ENCODE measurements at places on chromosomes 6 and 20. TPM values are rescaled to one million over a fixed set of nuclear protein-coding genes. Genes with fewer than 3 reads are reported as not detected.

- H3K4me1 ChIP-seq = no peaks in the 10 kb centered on the region
- H3K27me3 ChIP-seq = no peaks in the 10 kb centered on the region
- H3K36me3 ChIP-seq = peaks cover 3% of the 10 kb centered on the region
- no peak for DNase-seq
Observed at GRCh38 chr6:148892247-148892646, 145.4 kb downstream of the UST start.

DNA sequence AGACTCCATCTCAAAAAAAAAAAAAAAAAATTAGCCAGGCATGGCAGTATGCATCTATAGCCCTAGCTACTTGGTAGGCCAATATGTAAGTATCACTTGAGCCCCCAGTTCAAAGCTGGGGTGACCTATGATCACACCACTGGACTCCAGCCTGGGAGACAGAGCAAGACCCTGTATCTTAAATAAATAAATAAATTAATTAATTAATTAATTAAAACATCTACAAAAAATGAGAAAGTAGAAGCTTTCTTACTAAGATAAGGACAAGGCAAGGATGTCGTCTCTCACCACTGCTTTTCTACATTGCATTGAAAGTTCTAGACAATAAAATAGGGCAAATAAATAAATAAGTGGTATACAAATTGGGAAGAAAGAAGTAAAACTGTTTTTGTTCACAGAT lies 134.3 kb upstream of the CARMIL1 start:
- peaks cover 34% of the 10 kb centered on the region for H3K4me1 ChIP-seq
- H3K36me3 ChIP-seq = peaks cover 45% of the 10 kb centered on the region
- no peak overlapping the region for H3K27ac ChIP-seq
- no peaks in the 10 kb centered on the region for H3K27me3 ChIP-seq
- no peak overlapping the region for H3K4me3 ChIP-seq

- no peak overlapping the region for H3K4me3 ChIP-seq
- peaks cover 2% of the 10 kb centered on the region for H3K27me3 ChIP-seq
- no peak overlapping the region for H3K27ac ChIP-seq
- peaks cover 11% of the 10 kb centered on the region for H3K4me1 ChIP-seq
- no peaks in the 10 kb centered on the region for H3K36me3 ChIP-seq
Observed at GRCh38 chr6:109325400-109325801, 56.9 kb downstream of the CD164 start.

- H3K27ac ChIP-seq = no peak overlapping the region
- no peaks in the 10 kb centered on the region for H3K27me3 ChIP-seq
- H3K4me3 ChIP-seq = no peak overlapping the region
- DNase-seq = no peak
- peaks cover 5% of the 10 kb centered on the region for H3K36me3 ChIP-seq
- H3K4me1 ChIP-seq = peaks cover 46% of the 10 kb centered on the region
Observed at GRCh38 chr6:150638765-150639164, 39.1 kb downstream of the PLEKHG1 start.

DNA sequence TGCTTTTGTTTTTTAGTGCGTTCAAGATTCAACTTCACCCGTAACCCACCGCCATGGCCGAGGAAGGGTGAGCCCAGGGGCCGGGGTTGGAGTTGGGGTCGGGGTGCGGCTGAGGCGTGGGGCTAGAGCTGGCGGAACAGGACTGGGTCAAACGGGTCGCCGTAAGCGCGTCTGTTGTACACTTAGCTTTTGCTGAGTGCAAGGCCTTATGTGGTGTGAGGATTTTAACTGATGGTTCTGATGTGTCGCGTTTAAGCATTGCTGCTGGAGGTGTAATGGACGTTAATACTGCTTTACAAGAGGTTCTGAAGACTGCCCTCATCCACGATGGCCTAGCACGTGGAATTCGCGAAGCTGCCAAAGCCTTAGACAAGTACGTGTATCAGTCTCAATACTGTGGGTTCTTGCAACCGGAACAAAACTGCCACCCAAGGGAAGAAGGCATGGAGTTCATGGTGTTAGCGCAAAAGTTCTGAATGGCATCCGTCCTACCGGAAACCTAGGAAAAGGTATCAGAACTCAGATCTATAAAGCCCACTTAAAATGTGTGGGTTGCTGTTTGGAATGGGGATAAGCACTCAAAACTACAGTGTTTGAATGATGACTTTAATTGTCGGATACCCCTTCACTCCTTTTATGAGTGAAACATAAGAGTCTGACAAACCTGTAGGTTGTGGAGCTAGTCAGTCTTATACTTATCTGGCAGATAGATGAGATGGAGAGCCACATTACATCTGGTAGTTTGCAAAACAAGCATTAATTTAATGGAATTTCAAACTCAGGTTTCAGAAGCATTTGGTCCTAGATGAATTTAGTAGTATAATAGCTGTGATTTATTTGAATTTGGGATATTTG lies 574 bp downstream of the RPS12 start:
- H3K4me1 ChIP-seq = peaks cover 45% of the 10 kb centered on the region
- peak overlapping the region; percentile 97 for H3K4me3 ChIP-seq
- H3K36me3 ChIP-seq = peaks cover 58% of the 10 kb centered on the region
- H3K27me3 ChIP-seq = peaks cover 4% of the 10 kb centered on the region

GRCh38 chr20:50565871-50566270 lies 55.7 kb downstream of the PTPN1 start:
- no peak overlapping the region for H3K4me3 ChIP-seq
- peaks cover 53% of the 10 kb centered on the region for H3K36me3 ChIP-seq
- H3K27me3 ChIP-seq = no peaks in the 10 kb centered on the region
- DNase-seq = no peak
- H3K4me1 ChIP-seq = peaks cover 69% of the 10 kb centered on the region

DNA sequence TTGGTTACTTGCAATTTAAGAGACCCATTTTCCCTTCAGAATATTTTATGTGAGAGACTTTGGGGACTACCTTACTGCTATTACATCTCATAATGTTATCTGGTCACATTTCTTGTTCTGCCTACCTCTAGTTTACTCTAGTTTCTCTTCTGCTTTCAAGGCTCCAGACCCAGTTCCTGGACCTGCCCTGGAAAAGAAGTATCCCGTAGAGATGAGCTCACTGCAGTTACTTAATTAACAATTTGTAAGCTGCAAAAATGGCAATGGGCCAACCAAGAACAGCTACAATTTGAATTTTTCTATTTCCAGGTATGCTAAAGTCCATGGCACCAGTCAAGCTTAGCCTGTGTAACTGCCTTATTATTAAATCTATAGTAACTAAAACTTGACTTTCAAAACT lies 25.0 kb downstream of the TAB2 start:
- peak overlapping the region; percentile 65 for H3K27ac ChIP-seq
- peaks cover 47% of the 10 kb centered on the region for H3K36me3 ChIP-seq
- no peaks in the 10 kb centered on the region for H3K27me3 ChIP-seq
- no peak for DNase-seq

DNA sequence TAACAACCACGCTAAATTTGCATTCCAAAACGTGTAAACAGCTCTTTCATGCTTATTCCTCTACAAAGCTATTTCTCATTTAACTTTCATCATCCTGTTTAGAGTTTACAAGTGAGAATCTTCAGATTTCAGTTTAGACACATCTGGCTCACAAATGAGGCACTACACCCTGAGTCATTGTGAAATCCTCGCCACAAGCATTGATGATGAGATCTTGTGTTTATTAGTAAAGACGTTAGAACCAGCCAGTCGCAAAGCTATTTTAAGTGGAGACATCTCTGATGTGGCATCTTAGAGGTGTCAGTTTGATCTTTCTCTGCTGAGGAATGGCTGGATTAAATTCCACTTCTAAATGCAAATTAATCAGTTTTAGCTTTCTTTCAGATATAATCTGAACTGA lies 8.3 kb upstream of the ISM1 start:
- H3K27ac ChIP-seq = no peak overlapping the region
- DNase-seq = no peak
- H3K27me3 ChIP-seq = peaks cover 56% of the 10 kb centered on the region
- no peaks in the 10 kb centered on the region for H3K36me3 ChIP-seq
- H3K4me1 ChIP-seq = peaks cover 5% of the 10 kb centered on the region
- H3K4me3 ChIP-seq = no peak overlapping the region

- no peaks in the 10 kb centered on the region for H3K4me1 ChIP-seq
- no peak overlapping the region for H3K27ac ChIP-seq
- peaks cover 9% of the 10 kb centered on the region for H3K27me3 ChIP-seq
Observed at GRCh38 chr6:170190046-170190445, 100.8 kb downstream of the DLL1 start.

- no peak overlapping the region for H3K27ac ChIP-seq
- H3K27me3 ChIP-seq = peaks cover 2% of the 10 kb centered on the region
- H3K4me3 ChIP-seq = no peak overlapping the region
- H3K4me1 ChIP-seq = no peaks in the 10 kb centered on the region
Observed at GRCh38 chr6:82436740-82437139, 73.1 kb downstream of the TPBG start.

GRCh38 chr6:169075211-169075914 lies 178.3 kb downstream of the THBS2 start:
- DNase-seq = no peak
- H3K36me3 ChIP-seq = no peaks in the 10 kb centered on the region
- no peaks in the 10 kb centered on the region for H3K4me1 ChIP-seq
- no peak overlapping the region for H3K27ac ChIP-seq

DNA sequence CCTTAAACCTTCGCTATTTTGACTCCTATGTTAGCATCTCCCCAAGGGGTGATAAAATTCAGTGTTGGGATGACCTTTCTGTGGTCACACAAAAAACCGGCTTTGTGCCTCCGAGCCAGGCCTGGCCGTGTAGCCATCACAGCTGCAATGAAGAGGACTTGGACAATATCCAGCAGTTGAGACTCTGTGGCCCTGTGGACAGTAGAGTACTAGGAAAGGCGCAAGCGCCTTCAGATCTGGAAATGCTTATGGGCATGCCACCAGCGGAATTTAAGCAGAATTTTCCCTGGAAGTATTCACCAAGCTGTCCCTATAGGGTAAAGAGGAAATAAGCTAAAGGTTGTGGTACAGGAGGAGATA lies 63.3 kb upstream of the SLC2A12 start:
- no peak overlapping the region for H3K27ac ChIP-seq
- H3K4me3 ChIP-seq = no peak overlapping the region
- no peaks in the 10 kb centered on the region for H3K36me3 ChIP-seq
- no peak for DNase-seq
- peaks cover 13% of the 10 kb centered on the region for H3K4me1 ChIP-seq

GRCh38 chr20:55790178-55790577 lies 215.1 kb downstream of the CBLN4 start:
- DNase-seq = no peak
- H3K27me3 ChIP-seq = no peaks in the 10 kb centered on the region
- H3K36me3 ChIP-seq = no peaks in the 10 kb centered on the region
- no peak overlapping the region for H3K4me3 ChIP-seq

DNA sequence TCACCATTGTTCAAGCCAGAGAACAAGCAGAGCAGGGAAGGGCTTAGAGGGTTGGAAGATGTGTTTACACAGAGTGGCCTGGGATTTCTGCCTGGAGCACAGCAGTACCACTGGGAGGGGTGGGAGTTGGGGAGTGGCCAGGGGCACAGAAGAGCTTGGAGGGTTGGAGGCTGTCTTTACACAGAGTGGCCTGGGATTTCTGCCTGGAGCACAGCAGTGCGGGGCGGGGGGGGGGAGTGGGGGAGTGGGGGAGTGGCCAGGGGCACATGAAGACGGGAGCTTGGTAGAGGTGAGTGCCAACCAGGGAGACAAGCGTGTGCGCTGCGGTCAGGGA lies 50.9 kb downstream of the WDR27 start:
- H3K4me1 ChIP-seq = peaks cover 9% of the 10 kb centered on the region
- no peaks in the 10 kb centered on the region for H3K27me3 ChIP-seq
- DNase-seq = no peak
- H3K36me3 ChIP-seq = no peaks in the 10 kb centered on the region
- no peak overlapping the region for H3K27ac ChIP-seq
- H3K4me3 ChIP-seq = no peak overlapping the region

DNA sequence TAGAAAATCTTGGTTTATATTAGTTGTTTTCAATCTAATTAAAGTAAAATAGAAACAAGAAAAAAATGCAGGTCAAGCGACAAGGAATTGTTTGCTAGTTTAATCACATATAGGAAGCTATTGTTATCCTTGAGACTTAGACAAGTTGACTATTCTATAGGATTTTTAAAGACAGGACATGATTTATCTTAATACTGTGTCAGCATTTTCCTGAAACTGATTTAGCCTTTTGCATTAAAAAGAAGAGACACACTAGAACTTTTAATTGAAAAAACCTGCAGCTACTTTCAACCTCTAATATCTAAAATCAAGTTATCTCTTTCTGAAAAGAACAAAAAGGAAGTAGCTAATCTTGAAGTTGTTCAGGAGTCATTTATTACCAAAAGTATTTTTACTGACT lies 246.2 kb downstream of the PHF3 start:
- H3K4me1 ChIP-seq = no peaks in the 10 kb centered on the region
- no peak overlapping the region for H3K4me3 ChIP-seq
- DNase-seq = no peak
- no peaks in the 10 kb centered on the region for H3K27me3 ChIP-seq
- H3K36me3 ChIP-seq = no peaks in the 10 kb centered on the region
- no peak overlapping the region for H3K27ac ChIP-seq

Gene MLIP
- total RNA-seq = not detected

Gene CCN6
- total RNA-seq = not detected

Gene CENPW
- 73.8 TPM for total RNA-seq

Gene TSPO2
- total RNA-seq = not detected

Gene FAM83B
- not detected for total RNA-seq

Gene IL22RA2
- total RNA-seq = not detected

Data from activated CD8-positive, alpha-beta memory T cell treated with anti-CD3 and anti-CD28 coated beads, Interleukin-2, amount 10 ng/mL, durations not matched to agents 7 days and 5 days (primary cell).